ENCODE measurements at places on chromosomes 13 and 19. TPM values are rescaled to one million over a fixed set of nuclear protein-coding genes. Genes with fewer than 3 reads are reported as not detected.

- H3K4me1 ChIP-seq = no peaks in the 10 kb centered on the region
- H3K4me3 ChIP-seq = no peak overlapping the region
- peak; percentile 16 for DNase-seq
Measured at GRCh38 chr19:37251308-37252229, 33.6 kb downstream of the ZNF383 start.

DNA sequence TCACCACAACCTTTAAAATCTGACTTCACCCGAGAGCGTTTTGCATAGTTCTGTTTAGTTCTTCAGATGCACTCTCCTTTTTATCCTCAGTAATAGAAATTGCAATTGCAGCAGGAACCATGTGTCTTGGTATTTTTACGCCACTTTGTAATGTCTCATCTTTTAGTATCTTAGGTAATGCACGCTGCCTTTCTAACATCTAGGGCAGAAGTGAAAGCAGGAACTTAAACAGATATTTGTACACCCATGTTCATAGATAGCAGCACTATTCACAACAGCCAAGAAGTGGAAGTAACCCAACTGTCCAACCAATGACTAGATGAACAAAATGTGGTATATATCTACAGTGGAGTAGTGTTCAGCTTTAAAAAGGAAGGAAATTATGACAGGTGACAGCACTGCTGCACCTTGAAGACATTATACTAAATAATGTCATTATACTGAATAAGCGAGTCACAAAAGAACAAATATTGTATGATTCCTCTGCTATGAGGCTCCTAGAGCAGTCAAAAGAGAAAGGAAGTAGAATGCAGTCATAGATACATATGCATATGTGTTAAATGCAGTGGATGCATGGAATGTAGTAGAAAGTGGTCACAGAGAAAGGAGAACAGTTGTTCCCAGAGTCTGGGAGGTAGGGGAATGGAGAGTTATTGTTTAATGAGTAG, 105.9 kb upstream of the GJB6 start:
- H3K4me3 ChIP-seq = no peak overlapping the region
- no peak overlapping the region for H3K27ac ChIP-seq
- peak; percentile 59 for DNase-seq
- H3K36me3 ChIP-seq = no peaks in the 10 kb centered on the region
- no peaks in the 10 kb centered on the region for H3K27me3 ChIP-seq
- H3K4me1 ChIP-seq = peaks cover 26% of the 10 kb centered on the region

DNA sequence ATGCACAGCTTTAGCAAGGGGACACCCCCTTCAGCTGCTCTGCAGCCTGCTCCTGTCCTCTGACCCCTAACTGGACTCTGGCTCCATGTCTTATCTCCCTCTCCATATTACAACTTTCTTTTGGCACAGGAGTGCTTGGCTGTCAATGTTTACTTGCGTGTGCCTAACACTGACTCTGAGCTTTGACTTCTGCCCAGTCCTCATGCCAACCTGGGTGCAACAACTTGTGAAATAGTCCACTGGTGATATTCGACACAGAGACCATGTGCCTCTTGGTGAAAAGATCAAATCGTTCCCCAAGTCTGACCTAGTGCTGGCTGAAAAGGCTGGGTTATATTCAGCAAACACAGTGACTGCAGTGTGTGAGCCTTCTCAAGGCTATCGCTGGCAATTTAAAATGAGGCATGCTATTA, 34.1 kb upstream of the KLF12 start:
- H3K4me1 ChIP-seq = no peaks in the 10 kb centered on the region
- DNase-seq = no peak
- no peak overlapping the region for H3K27ac ChIP-seq
- H3K27me3 ChIP-seq = no peaks in the 10 kb centered on the region

GRCh38 chr13:28324181-28324789, 170.6 kb downstream of the FLT1 start:
- H3K27ac ChIP-seq = peak overlapping the region; percentile 20
- no peak overlapping the region for H3K4me3 ChIP-seq
- H3K4me1 ChIP-seq = peaks cover 23% of the 10 kb centered on the region
- H3K36me3 ChIP-seq = no peaks in the 10 kb centered on the region
- peak; percentile 67 for DNase-seq
- H3K27me3 ChIP-seq = no peaks in the 10 kb centered on the region

- DNase-seq = no peak
- no peak within 1 kb of the TSS for H3K4me3 ChIP-seq
- H3K27ac ChIP-seq = no peak within 1 kb of the TSS
- H3K36me3 ChIP-seq = 0 out of 2 replicates have a peak, but pooled peaks cover 3% of the 10 kb centered on the region
Measured at GRCh38 chr19:10286803-10287737, at the start of gene ICAM4. Gene ICAM4 (plus strand): TSS chr19:10286955. CDS start chr19:10287013, 58 bp downstream.

- H3K4me1 ChIP-seq = peaks cover 13% of the 10 kb centered on the region
- no peaks in the 10 kb centered on the region for H3K36me3 ChIP-seq
- H3K27me3 ChIP-seq = no peaks in the 10 kb centered on the region
- H3K27ac ChIP-seq = no peak overlapping the region
- no peak overlapping the region for H3K4me3 ChIP-seq
Measured at GRCh38 chr13:20658451-20659040, 45.0 kb upstream of the IL17D start.

- no peak overlapping the region for H3K4me3 ChIP-seq
- no peaks in the 10 kb centered on the region for H3K4me1 ChIP-seq
- H3K27me3 ChIP-seq = no peaks in the 10 kb centered on the region
- H3K27ac ChIP-seq = no peak overlapping the region
Measured at GRCh38 chr19:3536429-3537100, 2.4 kb upstream of the TEKTIP1 start.

- no peaks in the 10 kb centered on the region for H3K36me3 ChIP-seq
- no peak for DNase-seq
- H3K27me3 ChIP-seq = no peaks in the 10 kb centered on the region
- no peaks in the 10 kb centered on the region for H3K4me1 ChIP-seq
- no peak overlapping the region for H3K4me3 ChIP-seq
Measured at GRCh38 chr13:97460004-97460775, 26.2 kb downstream of the RAP2A start.

DNA sequence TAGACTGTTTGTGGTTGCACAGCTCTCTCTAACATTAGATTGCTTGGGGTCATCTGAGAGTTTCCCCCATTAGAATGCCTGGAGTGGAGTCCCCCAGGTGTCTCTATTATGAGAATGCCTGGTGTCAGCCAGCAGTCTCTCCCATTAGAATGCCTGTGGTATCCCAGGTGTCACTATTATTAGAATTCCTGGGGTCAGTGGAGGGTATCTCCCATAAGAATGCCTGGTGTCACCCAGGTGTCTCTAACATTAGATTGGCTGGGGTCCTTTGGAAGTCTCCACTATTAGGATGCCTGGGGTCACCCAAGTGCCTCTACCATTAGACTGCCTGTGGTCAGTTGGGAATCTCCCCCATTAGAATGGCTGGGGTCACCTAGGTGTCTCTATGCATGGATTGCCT, 1495.1 kb downstream of the UQCRFS1 start:
- no peak overlapping the region for H3K4me3 ChIP-seq
- DNase-seq = no peak
- no peak overlapping the region for H3K27ac ChIP-seq
- no peaks in the 10 kb centered on the region for H3K27me3 ChIP-seq
- no peaks in the 10 kb centered on the region for H3K4me1 ChIP-seq
- H3K36me3 ChIP-seq = no peaks in the 10 kb centered on the region

GRCh38 chr13:46184277-46184699, 2.3 kb upstream of the LCP1 start:
- no peak overlapping the region for H3K27ac ChIP-seq
- H3K36me3 ChIP-seq = no peaks in the 10 kb centered on the region
- peak; percentile 43 for DNase-seq
- H3K4me3 ChIP-seq = no peak overlapping the region
- 0 out of 2 replicates have a peak, but pooled peaks cover 5% of the 10 kb centered on the region for H3K4me1 ChIP-seq

- no peak overlapping the region for H3K27ac ChIP-seq
- H3K4me1 ChIP-seq = peaks cover 33% of the 10 kb centered on the region
- peak; percentile 25 for DNase-seq
- no peak overlapping the region for H3K4me3 ChIP-seq
- H3K36me3 ChIP-seq = no peaks in the 10 kb centered on the region
Measured at GRCh38 chr13:93477238-93477637, 250.6 kb downstream of the GPC6 start.

DNA sequence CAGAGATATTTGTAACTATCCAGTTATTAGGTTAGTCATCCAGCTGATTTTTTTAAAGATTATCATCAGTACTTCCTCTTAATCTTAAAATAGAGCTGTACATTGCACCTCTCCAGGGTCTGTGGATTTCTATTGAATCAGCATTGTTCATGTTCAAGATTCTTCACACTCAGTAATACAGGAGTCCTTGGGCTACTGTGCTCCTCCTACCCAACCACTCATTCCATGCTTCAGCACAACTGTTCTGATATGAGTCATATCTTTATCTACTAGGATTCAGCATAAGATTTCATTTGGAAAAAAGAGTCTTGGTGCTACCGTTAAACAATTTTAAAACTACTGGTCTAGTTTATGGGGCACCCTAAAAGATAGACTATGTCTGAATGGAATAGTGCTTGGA, 357.8 kb downstream of the DCT start:
- H3K4me1 ChIP-seq = peaks cover 9% of the 10 kb centered on the region
- peak; percentile 32 for DNase-seq
- H3K27me3 ChIP-seq = no peaks in the 10 kb centered on the region
- no peak overlapping the region for H3K4me3 ChIP-seq
- H3K36me3 ChIP-seq = no peaks in the 10 kb centered on the region
- no peak overlapping the region for H3K27ac ChIP-seq

GRCh38 chr13:65881561-65882155, 1348.5 kb downstream of the PCDH9 start:
- no peak overlapping the region for H3K4me3 ChIP-seq
- H3K36me3 ChIP-seq = no peaks in the 10 kb centered on the region
- peak; percentile 56 for DNase-seq
- H3K27ac ChIP-seq = no peak overlapping the region

DNA sequence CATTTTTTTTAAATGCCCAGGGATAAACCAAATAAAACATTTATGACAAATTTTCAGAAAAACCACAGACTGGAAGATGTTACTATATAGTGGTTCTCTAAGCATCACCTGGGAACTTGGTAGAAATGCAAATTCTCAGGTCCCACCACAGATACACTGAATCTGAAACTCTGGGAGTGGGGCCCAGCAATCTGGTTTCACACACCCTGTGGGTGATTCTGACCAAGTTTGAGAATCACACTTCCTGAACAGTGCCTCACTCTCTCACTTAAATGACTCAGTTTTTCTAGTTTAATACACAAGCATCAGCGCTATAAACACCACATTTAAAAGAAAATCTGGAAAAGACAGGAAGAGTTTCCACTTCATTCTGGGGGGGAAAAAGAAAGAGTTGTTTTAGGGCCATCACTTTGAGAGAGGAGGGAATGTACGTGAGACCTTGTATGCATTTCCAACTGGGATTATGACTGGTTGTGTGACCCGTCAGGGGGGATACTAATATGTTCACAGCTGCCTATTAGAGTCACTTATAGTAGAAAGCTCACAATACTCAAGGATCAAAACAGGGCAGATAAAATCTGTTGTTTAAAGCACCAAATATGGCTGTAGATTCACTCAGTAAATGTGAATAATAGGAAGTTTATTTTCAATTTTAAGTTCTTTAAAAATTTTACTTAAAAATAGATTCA, 567.7 kb downstream of the GPC6 start:
- H3K4me1 ChIP-seq = no peaks in the 10 kb centered on the region
- H3K27ac ChIP-seq = no peak overlapping the region
- no peaks in the 10 kb centered on the region for H3K27me3 ChIP-seq
- no peaks in the 10 kb centered on the region for H3K36me3 ChIP-seq
- DNase-seq = no peak
- no peak overlapping the region for H3K4me3 ChIP-seq

GRCh38 chr13:48526286-48526685, 6.6 kb downstream of the RCBTB2 start:
- DNase-seq = no peak
- H3K36me3 ChIP-seq = no peaks in the 10 kb centered on the region
- no peak overlapping the region for H3K27ac ChIP-seq
- H3K4me3 ChIP-seq = no peak overlapping the region
- 0 out of 2 replicates have a peak, but pooled peaks cover 2% of the 10 kb centered on the region for H3K4me1 ChIP-seq
- H3K27me3 ChIP-seq = no peaks in the 10 kb centered on the region

DNA sequence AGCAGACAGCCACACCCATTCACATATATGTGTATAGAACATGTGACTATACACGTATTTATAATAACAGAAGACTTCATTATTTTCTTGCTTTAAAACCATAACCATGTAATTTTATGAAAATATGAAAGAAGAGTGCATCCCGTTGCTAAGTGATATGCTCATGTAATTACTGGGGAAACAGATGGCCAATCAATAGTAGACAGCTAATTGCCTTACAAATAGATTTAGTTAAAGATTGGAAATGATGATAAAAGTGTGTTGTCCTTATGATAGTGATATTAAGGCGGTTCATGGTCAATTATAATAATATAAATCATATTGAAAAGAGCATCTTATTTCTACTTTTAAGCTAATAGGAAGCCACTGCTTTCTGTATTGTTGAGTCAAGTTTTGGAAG, 95.9 kb downstream of the RFC3 start:
- H3K27me3 ChIP-seq = no peaks in the 10 kb centered on the region
- H3K4me1 ChIP-seq = peaks cover 10% of the 10 kb centered on the region
- no peaks in the 10 kb centered on the region for H3K36me3 ChIP-seq
- no peak for DNase-seq

GRCh38 chr13:42394711-42395085, 122.7 kb downstream of the AKAP11 start:
- no peak overlapping the region for H3K4me3 ChIP-seq
- DNase-seq = no peak
- no peak overlapping the region for H3K27ac ChIP-seq
- H3K27me3 ChIP-seq = no peaks in the 10 kb centered on the region

GRCh38 chr13:55255236-55255635, 1885.5 kb upstream of the PRR20A start:
- no peak overlapping the region for H3K4me3 ChIP-seq
- H3K27me3 ChIP-seq = no peaks in the 10 kb centered on the region
- no peaks in the 10 kb centered on the region for H3K4me1 ChIP-seq
- DNase-seq = no peak
- no peak overlapping the region for H3K27ac ChIP-seq

GRCh38 chr19:57110592-57111328, 9.0 kb upstream of the USP29 start:
- no peak overlapping the region for H3K27ac ChIP-seq
- H3K4me1 ChIP-seq = no peaks in the 10 kb centered on the region
- H3K4me3 ChIP-seq = no peak overlapping the region

- H3K36me3 ChIP-seq = no peaks in the 10 kb centered on the region
- no peak overlapping the region for H3K27ac ChIP-seq
- peaks cover 4% of the 10 kb centered on the region for H3K4me1 ChIP-seq
- DNase-seq = no peak
- no peak overlapping the region for H3K4me3 ChIP-seq
Measured at GRCh38 chr13:76825430-76825829, 60.8 kb downstream of the KCTD12 start.

GRCh38 chr13:109719962-109720646, 66.3 kb downstream of the IRS2 start:
- no peaks in the 10 kb centered on the region for H3K36me3 ChIP-seq
- H3K27me3 ChIP-seq = no peaks in the 10 kb centered on the region
- H3K4me1 ChIP-seq = no peaks in the 10 kb centered on the region
- DNase-seq = no peak
- H3K27ac ChIP-seq = no peak overlapping the region

GRCh38 chr13:113144255-113144629, 14.2 kb upstream of the PROZ start:
- no peaks in the 10 kb centered on the region for H3K27me3 ChIP-seq
- no peak overlapping the region for H3K4me3 ChIP-seq
- DNase-seq = no peak
- H3K36me3 ChIP-seq = no peaks in the 10 kb centered on the region
- no peaks in the 10 kb centered on the region for H3K4me1 ChIP-seq

MISP gene
- 130 TPM for total RNA-seq

PEAK3 gene
- not detected for total RNA-seq

ZNF175 gene
- 8.5 TPM for total RNA-seq

ERCC2 gene
- 48.0 TPM for total RNA-seq

LILRB4 gene
- not detected for total RNA-seq

TIMM50 gene
- total RNA-seq = 123 TPM

QPCTL gene
- 9.8 TPM for total RNA-seq

RAVER1 gene
- total RNA-seq = 81.8 TPM

DENND1C gene
- not detected for total RNA-seq

GPR183 gene
- total RNA-seq = not detected

ERF gene
- total RNA-seq = 17.0 TPM

Measured in PC-3 (cell line).